GM10248 (cell line): ENCODE measurements at places on chromosomes 3 and 15.

- no peak for DNase-seq
These were observed 23.5 kb upstream of the PAQR5 start for GRCh38 chr15:69275074-69275670.

- no peak for DNase-seq
These were observed 100.6 kb downstream of the DNAJB8 start for GRCh38 chr3:128366136-128366535.

- DNase-seq, result peak; percentile 45
These were observed 12.4 kb downstream of the NTRK3 start for GRCh38 chr15:88243895-88244787.

DNA sequence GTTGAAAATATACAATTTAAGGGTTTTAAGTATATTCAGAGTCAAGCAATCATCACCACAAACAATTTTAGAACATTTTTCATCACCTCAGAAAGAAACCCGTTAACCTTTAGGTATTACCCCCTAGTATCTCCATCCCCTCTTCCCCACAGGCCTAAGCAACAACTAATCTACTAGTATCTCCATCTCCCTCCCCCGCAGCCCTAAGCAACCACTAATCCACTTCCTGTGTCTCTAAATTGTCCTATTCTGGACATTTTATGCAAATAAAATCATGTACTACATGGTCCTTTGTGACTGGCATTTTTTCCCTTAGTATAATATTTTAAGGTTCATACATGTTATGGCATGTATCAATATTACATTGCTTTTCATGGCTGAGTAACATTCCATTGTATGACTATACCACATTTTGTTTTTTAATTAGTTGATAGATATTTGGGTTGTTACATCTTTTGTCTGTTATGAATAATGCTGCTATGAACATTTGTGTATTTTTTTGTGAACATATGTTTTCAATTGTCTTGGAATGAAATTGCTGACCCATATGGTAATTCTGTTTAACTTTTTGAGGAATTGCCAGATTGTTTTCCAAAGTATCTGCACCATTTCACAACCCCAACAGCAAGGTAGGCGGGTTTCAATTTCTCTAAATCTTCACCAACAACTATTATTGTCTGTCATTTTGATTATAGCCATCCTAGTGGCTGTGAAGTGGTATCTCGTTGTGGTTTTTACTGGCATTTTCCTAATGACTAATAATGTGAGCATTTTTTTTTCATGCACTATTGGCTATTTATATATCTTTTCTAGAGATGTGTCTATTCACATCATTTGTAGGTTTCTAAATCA is 215.6 kb upstream of the CD96 start:
- DNase-seq, result no peak

DNA sequence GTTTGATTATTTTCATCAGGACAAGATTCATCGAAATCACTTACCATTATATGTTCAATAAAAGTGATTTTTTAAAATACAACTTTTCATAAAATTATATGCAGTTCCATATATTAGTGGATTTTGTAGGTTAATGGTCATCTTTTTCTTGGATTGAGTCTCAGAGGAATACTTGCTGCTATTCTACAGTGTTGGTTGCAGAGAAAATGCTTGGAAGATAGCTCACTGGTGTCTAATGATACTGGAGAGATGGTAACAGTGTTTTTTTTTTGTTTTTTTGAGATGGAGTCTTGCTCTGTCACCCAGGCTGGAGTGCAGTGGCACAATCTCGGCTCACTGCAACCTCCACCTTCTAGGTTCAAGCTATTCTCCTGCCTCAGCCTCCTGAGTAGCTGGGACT is 143.3 kb downstream of the TCF12 start:
- DNase-seq, result no peak

DNA sequence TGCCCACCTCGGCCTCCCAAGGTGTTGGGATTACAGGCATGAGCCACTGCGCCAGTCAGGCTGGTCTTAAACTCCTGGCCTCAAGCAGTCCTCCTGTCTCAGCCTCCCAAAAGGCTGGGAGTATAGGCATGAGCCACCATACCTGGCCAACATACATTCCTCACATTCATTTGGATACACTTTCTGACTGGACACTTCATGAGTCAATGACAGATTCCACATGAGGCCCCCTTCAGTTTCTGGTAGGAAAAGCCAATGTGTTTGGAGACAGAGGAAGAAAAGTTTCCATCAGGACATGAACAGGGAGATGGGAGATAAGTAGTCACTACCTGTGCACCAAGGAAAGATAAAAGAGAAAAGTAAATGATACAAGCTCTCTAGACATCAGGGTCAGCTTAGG is 49.4 kb upstream of the GSK3B start:
- DNase-seq, result no peak

GRCh38 chr3:6222069-6222468 is 638.8 kb upstream of the GRM7 start:
- no peak for DNase-seq

DNA sequence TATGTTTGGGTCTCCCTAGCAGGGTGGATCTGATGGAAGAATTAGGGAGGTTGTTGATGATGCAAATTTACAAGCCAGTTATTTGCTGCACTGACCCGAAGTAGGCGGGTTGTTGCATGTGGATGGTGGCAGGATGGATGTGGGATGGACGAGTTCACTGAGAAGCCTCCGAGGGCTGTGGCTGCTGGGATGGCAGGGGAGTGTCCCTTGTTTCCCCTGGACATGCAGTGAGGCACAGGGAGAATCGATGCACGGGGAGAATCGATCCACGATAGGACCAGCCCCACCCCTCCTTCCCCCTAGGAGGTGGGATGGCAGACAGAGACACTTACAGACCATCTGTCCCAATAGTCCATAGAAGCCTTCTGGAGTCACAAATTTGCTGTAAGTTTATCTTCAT is 31.0 kb upstream of the KLF13 start:
- DNase-seq, result no peak

DNA sequence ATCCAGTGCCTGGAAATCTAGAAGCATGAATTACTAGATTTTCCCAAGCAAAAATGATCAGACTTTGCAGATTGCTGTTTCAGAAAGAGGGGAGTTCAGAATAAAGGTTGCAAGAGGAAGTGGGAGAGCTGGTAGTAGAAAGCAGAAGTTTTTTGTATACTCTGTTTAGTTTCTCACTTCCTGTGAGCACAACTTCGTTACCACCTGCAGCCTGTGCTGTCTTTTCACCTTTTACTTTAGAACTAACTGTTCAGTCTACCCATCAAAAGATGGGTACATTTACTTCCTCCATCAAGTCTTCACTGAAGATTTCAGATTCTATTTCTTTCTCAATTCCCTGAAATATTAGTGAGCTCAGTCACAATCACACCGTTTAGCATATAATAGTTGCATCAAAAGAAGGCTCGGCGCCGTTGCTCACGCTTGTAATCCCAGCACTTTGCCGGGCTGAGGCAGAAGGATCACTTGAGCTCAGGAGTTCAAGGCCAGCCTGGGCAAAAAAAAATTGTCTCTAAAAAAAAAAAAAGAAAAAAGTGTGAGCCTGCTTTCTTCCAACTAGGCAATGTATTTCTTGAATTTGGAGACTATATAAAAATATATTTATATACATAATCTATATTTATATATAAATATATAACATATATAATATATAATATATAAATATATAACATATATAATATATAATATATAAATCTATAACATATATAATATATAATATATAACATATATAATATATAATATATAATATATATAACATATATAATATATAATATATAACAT is 1.8 kb upstream of the CEP97 start:
- DNase-seq, result peak; percentile 73

DNA sequence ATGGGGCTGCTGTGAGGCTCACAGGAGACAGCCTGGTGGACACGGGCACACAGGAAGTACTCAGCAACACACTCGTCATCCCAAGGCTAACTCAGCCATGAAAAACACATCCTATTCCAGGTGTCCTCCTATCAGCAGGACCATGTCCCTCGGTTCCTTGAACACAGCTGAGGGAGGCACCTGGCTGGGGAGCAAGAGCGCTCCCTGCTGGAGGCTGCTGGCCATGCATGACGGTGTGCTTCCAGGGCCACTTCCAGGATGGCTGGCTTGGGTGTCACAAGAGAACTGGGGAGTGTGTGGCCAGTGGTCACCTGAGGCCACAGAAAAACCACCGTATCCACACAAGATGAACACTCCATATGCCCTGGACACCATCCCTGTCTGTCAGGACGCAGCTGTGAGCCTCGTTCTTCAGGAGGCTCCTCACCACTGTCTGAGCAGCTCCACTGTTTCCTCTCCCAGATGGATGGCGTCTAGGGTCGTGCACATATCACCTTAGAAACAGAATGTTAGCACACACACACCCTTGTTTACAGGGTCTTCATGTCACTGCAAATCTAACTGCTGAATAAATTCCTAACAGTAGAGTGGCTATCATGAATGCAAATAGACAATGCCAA is 31.0 kb downstream of the POC1A start:
- peak; percentile 88 for DNase-seq

DNA sequence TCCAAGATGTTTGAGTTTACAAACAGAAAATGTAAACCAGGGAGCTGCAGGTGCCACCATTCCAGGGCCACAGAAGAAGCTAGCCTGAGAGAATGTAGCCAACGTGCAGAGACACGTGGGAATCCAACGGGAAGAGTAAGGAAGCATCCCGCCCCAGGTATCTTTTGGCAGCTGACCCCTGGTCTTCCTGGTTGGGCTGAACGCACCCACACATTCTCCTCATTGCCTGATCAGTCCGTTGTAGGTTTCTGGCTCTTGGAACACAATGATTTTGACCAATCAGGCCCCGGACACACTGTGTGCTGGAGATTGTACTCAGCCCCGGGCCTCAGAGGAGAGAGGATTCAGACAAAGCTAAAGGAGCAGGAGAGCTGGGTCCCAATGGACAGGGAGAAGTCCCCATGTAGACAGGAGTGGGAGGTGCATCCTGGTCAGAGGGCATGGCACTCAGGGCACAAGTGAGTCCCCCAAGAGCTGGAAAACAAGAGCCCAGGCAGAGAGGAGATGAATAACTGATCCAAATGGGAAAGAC is 102.3 kb downstream of the TPRA1 start:
- no peak for DNase-seq

GRCh38 chr15:94247789-94248638 is 16.7 kb downstream of the MCTP2 start:
- no peak for DNase-seq

GRCh38 chr3:14740983-14741382 is 66.0 kb downstream of the C3orf20 start:
- DNase-seq, result no peak

GRCh38 chr3:157074490-157074889 is 85.5 kb downstream of the CCNL1 start:
- DNase-seq, result no peak

DNA sequence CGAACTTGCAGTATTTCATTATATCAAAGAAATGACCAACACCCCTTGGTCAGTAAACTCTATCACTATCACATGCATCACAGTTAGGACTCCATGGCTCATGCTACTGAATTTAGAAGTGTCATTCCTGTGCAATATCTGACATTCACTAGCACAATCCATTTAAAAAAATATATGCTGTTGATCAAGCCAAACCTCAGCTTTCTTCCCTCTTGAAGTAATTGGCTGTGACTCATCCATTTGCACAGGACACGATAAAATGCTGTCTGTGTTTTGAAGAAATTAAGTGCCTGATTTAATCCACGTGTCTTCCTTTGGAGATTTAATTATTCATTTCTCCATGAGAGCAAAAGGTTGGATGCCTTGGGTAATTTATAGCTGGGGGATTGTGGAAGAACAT is 38.9 kb downstream of the CPNE4 start:
- DNase-seq, result no peak
